ENCODE measurements at places on chromosomes 7 and 10. TPM values are rescaled to one million over a fixed set of nuclear protein-coding genes. Genes with fewer than 3 reads are reported as not detected.
A peak's percentile ranks its signal among the peaks of the same experiment; 100 is the strongest.

Gene NAT16
- total RNA-seq, result not detected

Gene NEUROD6
- not detected for total RNA-seq

Gene CFAP70
- total RNA-seq, result 1.4 TPM

Gene ELFN1
- 0.54 TPM for total RNA-seq

Gene LAMB4
- not detected for total RNA-seq

Gene TCF7L2
- 20.3 TPM for total RNA-seq

- no peaks in the 10 kb centered on the region for H3K36me3 ChIP-seq
- no peak overlapping the region for H3K4me3 ChIP-seq
- no peak overlapping the region for H3K27ac ChIP-seq
- H3K4me1 ChIP-seq, result peaks cover 19% of the 10 kb centered on the region
- DNase-seq, result no peak
- no peaks in the 10 kb centered on the region for H3K27me3 ChIP-seq
Observed at GRCh38 chr10:61961278-61961677, 59.8 kb downstream of the ARID5B start.

DNA sequence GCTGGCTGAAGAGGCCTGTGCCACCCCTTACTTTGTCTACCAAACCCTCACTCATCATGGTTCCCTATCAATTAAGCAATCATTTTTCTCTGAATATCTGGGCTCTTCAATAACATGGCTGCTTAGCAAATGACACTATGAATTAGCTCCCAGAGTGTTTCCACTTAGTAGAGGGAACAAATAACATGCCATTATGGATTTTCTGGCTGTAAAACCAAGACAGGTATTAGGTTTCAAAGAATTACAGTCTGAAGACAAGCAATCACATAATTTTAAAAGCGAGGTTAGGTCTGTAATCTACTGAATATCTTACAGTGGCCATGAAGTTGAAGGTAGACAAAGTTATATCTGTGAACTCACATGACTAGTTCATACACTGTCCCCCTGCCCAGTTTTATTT lies 220.8 kb upstream of the PHYHIPL start:
- no peaks in the 10 kb centered on the region for H3K36me3 ChIP-seq
- H3K27me3 ChIP-seq, result no peaks in the 10 kb centered on the region
- H3K4me1 ChIP-seq, result peaks cover 74% of the 10 kb centered on the region
- H3K4me3 ChIP-seq, result no peak overlapping the region

- H3K27me3 ChIP-seq, result no peaks in the 10 kb centered on the region
- peaks cover 53% of the 10 kb centered on the region for H3K36me3 ChIP-seq
- DNase-seq, result no peak
Observed at GRCh38 chr7:107917763-107918651, 27.0 kb downstream of the DLD start.

- no peaks in the 10 kb centered on the region for H3K27me3 ChIP-seq
- no peak overlapping the region for H3K4me3 ChIP-seq
- no peak for DNase-seq
- H3K36me3 ChIP-seq, result no peaks in the 10 kb centered on the region
- no peaks in the 10 kb centered on the region for H3K4me1 ChIP-seq
- peak overlapping the region; percentile 28 for H3K27ac ChIP-seq
Observed at GRCh38 chr10:125709553-125710474, 9.7 kb upstream of the EDRF1 start.

DNA sequence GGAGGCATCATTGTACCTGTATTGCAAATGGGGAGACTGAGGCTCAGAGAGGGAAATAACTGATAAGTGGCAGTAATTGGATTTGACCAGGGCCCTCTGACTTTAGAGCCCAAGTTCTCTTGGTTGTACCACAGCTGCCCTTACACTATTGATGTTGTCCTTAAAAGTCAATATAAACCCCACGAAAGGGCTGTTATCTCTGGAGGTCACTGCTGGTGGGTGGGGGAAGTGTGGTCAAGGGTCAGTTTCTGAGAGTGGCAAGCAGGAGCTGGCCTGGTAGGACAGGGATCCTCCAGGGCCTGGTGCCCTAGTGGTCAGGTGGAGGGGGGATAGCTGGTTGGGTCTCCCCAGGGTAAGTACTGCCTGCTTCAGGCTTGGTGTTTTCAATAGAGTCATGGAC lies 44.2 kb upstream of the AQP1 start:
- H3K4me1 ChIP-seq, result peaks cover 39% of the 10 kb centered on the region
- no peaks in the 10 kb centered on the region for H3K36me3 ChIP-seq
- DNase-seq, result no peak
- H3K27me3 ChIP-seq, result no peaks in the 10 kb centered on the region

GRCh38 chr10:7054915-7055314 lies 355.9 kb downstream of the SFMBT2 start:
- no peaks in the 10 kb centered on the region for H3K4me1 ChIP-seq
- no peak for DNase-seq
- H3K27me3 ChIP-seq, result no peaks in the 10 kb centered on the region
- no peak overlapping the region for H3K4me3 ChIP-seq
- no peak overlapping the region for H3K27ac ChIP-seq
- no peaks in the 10 kb centered on the region for H3K36me3 ChIP-seq
